ENCODE measurements at places on chromosomes 1 and 21. TPM values are rescaled to one million over a fixed set of nuclear protein-coding genes. Genes with fewer than 3 reads are reported as not detected.

DNA sequence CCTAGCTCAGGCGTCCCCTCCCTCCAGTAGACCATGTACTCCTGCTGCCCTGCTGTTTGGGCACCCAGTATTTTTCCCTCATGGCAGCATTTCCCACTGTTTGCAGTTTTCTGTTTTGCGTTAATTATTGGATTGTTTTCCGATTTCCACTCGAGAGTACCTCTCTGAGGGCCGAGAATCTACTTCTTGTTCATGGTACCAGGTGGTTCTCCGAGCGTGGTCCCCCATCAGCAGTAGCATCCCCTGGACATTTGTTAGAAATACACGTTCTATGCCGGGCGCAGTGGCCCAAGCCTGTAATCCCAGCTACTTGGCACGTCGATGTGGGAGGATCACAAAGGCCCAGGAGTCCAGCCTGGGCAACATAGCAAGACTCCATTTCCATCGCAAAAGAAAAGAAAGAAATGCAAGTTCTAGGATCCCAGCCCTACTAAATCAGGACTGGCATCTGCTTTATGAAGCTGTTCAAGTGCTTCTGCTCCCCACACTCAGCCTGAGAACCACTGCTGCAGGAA is 690 bp downstream of the RRP1 start:
- no peaks in the 10 kb centered on the region for H3K27me3 ChIP-seq
- no peaks in the 10 kb centered on the region for H3K36me3 ChIP-seq
- peak overlapping the region; percentile 87 for H3K27ac ChIP-seq
- DNase-seq: no peak
- H3K4me3 ChIP-seq: peak overlapping the region; percentile 73
- H3K4me1 ChIP-seq: peaks cover 11% of the 10 kb centered on the region

OR14K1 gene
- not detected for total RNA-seq

C2CD4D gene
- total RNA-seq: not detected

DNA sequence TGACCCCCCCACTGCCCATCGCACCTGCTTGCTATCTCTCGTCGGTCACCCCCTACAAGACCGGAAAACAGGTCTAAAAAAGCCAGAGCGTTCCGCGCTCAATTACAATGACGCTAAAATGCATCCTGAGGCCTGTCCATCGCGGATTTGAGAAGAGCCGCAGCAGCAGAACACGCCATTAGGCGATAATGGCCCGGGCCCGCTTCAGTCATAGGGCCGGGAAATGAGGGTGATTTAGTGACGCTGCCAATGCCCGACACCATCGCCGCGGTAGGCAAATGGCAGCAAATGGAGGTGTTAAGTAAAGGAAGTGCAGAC is 64.1 kb upstream of the SSX2IP start:
- peaks cover 3% of the 10 kb centered on the region for H3K4me1 ChIP-seq
- DNase-seq: no peak
- H3K27ac ChIP-seq: no peak overlapping the region
- no peaks in the 10 kb centered on the region for H3K36me3 ChIP-seq
- H3K27me3 ChIP-seq: no peaks in the 10 kb centered on the region
- no peak overlapping the region for H3K4me3 ChIP-seq

- no peaks in the 10 kb centered on the region for H3K36me3 ChIP-seq
- H3K27me3 ChIP-seq: peaks cover 4% of the 10 kb centered on the region
- no peak overlapping the region for H3K27ac ChIP-seq
- H3K4me3 ChIP-seq: no peak overlapping the region
Measured at GRCh38 chr1:228428412-228428811, 11.8 kb upstream of the TRIM17 start.

- no peak overlapping the region for H3K27ac ChIP-seq
- H3K27me3 ChIP-seq: no peaks in the 10 kb centered on the region
- no peaks in the 10 kb centered on the region for H3K4me1 ChIP-seq
- no peak for DNase-seq
- H3K4me3 ChIP-seq: no peak overlapping the region
Measured at GRCh38 chr1:119797606-119798005, 13.7 kb downstream of the REG4 start.

FCN3 gene
- total RNA-seq: 161 TPM

DNA sequence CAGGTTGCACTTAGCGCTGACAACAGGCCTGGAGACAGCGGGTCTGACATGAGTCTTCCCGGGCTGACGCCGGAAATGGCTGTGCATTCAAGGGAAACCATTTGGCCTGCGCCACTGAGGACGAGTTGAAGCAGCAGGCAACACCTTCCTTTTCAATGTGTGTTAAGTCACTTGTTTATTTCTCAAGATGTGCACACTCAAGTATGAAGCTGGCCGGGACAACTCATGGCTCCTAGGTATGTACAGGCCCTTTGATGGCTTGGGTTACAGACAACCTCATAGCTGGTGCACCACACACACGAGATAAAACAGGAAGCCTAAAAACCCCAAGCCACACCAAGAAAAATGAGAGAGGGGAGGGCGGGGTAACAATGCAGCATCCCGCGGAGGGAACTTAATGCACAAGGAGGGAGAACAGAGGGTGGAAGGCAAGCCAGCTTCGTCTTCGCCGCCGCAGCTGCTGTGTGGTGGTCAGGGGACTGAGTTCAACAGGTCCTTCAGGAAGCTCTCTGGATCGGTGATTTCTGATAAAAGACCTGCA is 118.0 kb upstream of the IFFO2 start:
- DNase-seq: no peak
- H3K4me1 ChIP-seq: peaks cover 9% of the 10 kb centered on the region
- H3K27me3 ChIP-seq: no peaks in the 10 kb centered on the region
- H3K36me3 ChIP-seq: peaks cover 9% of the 10 kb centered on the region
- no peak overlapping the region for H3K4me3 ChIP-seq

DNA sequence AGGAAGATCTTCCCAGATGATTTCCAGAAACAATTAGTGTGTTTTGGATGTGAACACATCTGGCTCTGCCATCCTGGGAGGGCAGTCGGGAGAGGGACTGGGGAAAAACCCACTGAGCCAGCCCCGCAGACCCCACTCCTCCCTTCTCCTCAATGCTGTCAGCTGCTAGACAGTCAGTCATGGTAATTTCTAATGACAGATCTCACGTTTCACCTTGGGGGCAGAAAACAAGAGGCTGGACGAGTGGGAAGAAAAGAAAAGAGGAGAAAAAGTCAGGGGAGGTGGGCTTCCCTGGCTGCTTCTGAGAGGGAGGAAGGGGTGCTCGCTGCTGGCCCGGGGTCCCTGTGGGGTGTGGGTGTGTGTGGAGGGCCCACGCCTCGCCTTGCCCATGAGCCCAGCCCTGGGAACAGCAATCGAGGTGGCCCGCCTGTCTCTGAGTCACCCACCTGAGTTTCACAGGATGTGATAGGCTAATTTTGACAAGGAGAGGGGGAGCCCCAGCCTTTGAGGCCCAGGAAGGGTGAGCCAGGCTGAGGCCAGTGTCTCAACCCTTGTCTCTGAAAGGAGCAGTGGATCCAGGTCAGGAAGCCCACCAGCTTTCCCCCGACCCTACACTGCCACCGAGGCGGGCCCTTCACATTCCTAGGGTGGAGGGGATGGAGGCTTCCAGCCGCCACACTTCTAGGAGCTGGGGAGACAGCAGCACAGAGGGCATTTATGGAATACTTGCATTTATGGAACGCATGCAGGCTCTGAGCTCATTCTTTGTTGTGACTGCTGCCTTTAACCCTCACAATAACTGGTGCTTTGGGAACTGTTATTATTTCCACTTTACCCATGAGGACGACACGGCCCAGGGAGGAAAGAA is 49.1 kb upstream of the IFNLR1 start:
- H3K27ac ChIP-seq: no peak overlapping the region
- no peak for DNase-seq
- no peaks in the 10 kb centered on the region for H3K4me1 ChIP-seq
- no peaks in the 10 kb centered on the region for H3K27me3 ChIP-seq
- no peak overlapping the region for H3K4me3 ChIP-seq

HAO2 gene
- total RNA-seq: not detected

- peaks cover 6% of the 10 kb centered on the region for H3K4me1 ChIP-seq
- peak; percentile 58 for DNase-seq
- no peaks in the 10 kb centered on the region for H3K36me3 ChIP-seq
- H3K4me3 ChIP-seq: no peak overlapping the region
Measured at GRCh38 chr1:201061049-201061448, 37.5 kb upstream of the KIF21B start.

- H3K36me3 ChIP-seq: no peaks in the 10 kb centered on the region
- peak overlapping the region; percentile 4 for H3K4me3 ChIP-seq
- peaks cover 47% of the 10 kb centered on the region for H3K4me1 ChIP-seq
- DNase-seq: no peak
Measured at GRCh38 chr1:209742409-209743144, 13.3 kb upstream of the TRAF3IP3 start.

DNA sequence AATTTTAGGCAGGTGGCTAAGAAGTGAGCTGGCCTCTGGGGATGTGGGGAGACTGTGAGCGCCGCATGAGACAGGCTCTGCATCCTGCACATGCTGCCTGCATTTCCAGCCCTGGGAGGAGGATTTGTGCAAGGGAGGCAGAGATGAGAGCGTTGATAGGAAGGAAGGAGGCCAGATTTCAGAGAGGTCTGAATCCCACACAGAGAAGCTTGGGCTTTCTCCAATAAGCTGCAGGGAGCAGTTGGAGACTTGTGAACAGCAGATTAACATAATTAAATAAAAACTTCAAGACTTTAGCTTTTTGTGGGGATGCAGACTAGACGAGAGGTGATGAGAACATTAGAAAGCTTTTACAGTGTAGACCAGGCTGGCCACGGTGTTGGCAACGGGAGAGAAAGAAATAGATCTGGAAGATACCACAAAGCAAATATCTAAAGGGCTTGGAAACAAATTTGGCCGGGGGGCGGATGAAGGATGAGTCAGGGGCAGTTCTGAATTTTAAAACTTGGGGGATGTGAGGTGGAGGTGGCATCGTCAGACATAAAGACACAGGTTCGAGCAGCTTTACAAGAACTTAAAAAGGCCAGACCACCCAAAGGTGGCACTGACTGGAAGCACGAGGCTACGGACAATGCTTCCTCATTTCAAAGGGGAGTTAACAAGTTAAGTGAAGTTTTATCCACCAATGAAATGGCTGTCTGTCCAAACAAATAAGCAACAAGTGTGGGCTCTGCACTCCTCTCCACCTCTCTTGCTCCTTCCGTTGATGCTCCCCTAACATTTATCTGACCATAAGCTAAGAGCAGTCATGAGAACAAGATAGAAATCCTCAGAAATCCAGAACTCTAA is 57.0 kb downstream of the HIVEP3 start:
- H3K4me1 ChIP-seq: peaks cover 7% of the 10 kb centered on the region
- no peak overlapping the region for H3K4me3 ChIP-seq
- H3K27ac ChIP-seq: no peak overlapping the region

DNA sequence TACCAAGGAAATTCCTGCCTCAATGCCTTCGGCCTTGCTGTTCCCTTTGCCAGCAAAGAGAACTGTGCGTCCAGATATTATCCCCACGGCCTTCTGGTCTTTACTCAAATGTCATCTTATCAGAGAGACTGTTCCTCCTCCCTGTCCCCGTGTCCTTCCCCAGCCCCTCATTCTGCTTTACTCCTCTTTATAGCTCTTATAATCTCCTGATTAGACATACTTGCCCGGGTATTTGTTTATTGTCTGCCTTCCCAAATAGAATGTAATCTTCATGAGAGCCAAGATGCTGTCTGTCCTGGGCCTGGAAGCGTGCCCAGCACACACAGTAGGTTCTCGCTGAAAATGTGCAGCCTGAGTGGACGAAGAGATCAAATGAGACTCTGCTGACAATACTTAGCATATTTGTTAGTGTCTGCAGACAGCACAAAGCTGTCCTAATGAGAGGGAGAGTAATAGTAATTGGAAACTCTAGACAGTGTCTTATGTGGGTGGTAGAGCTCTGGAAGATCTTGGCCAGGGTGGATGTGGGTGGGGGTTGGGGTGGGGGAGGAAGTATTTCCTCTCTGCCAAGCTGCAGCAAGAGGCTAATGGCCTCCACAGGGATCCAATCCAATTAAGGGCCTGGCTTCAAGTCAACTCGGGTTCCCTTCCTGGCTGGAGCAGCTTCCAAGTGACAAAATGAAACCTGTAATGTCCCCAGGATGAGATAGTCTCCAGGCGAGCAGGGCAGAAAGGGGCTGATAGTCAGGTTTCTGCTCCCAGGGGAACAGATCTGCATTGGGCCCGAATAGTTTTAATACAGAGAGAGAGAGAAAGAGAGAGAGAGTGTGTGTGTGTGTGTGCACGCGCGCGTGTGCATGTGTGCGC is 9.5 kb upstream of the CLIC4 start:
- peak overlapping the region; percentile 82 for H3K27ac ChIP-seq
- peaks cover 23% of the 10 kb centered on the region for H3K4me1 ChIP-seq
- H3K27me3 ChIP-seq: no peaks in the 10 kb centered on the region
- peak; percentile 52 for DNase-seq
- H3K36me3 ChIP-seq: no peaks in the 10 kb centered on the region

GRCh38 chr1:29626726-29627125 is 390.4 kb downstream of the PTPRU start:
- H3K27me3 ChIP-seq: peaks cover 33% of the 10 kb centered on the region
- no peaks in the 10 kb centered on the region for H3K36me3 ChIP-seq
- DNase-seq: no peak
- H3K27ac ChIP-seq: no peak overlapping the region
- no peak overlapping the region for H3K4me3 ChIP-seq

DNA sequence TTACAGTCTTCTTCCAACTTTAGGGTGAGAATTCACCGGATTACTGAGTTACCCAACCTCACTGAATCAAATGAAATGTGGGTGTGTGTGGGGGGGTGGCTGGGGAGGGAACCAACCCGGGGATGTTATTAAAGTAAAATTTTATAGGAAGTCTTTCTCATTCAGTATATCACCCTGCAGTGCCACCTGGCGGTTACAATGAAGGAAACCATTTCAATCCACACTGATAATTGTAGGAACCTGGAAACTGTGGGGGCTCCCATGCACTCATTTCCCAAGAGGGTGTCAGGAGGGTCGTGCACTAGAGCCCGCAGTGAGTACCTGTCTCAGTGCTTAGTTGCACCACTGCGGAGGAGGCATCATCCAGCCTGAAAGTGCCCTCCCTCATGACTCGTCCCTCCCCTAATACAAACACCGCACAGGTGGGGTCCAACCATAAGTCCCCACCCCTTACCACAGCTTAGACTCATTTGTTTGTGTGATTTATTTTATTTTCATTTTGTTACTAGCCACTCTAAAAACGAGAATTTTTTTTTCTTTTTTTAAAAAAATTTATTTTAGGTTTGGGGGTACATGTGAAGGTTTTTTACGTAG is 29.1 kb upstream of the IGSF5 start:
- H3K4me3 ChIP-seq: no peak overlapping the region
- no peaks in the 10 kb centered on the region for H3K36me3 ChIP-seq
- H3K27me3 ChIP-seq: peaks cover 2% of the 10 kb centered on the region
- no peak overlapping the region for H3K27ac ChIP-seq
- no peaks in the 10 kb centered on the region for H3K4me1 ChIP-seq
